Dermis blood vessel endothelial cell (primary cell): ENCODE measurements at places on chromosomes 4 and X. TPM values are rescaled to one million over a fixed set of nuclear protein-coding genes. Genes with fewer than 3 reads are reported as not detected.
A peak's percentile ranks its signal among the peaks of the same experiment; 100 is the strongest.

AWAT1 gene
- total RNA-seq: not detected in 2 replicates

POU3F4 gene
- not detected in 2 replicates for total RNA-seq

CSN1S1 gene
- 0.09 TPM in 1 of 2 replicates, not detected in the other for total RNA-seq

TCEAL2 gene
- not detected in 2 replicates for total RNA-seq

SPINK2 gene
- total RNA-seq: not detected in 2 replicates

INTU gene
- total RNA-seq: 2.7 and 3.1 TPM in 2 replicates

MAB21L2 gene
- total RNA-seq: 0.17 and 0.33 TPM in 2 replicates

ODAPH gene
- total RNA-seq: not detected in 2 replicates

CLCN3 gene
- total RNA-seq: 91.6 and 130 TPM in 2 replicates

UBL4A gene
- 51.1 and 57.8 TPM in 2 replicates for total RNA-seq

LIMCH1 gene
- total RNA-seq: 44.5 and 53.8 TPM in 2 replicates

KDR gene
- total RNA-seq: 292 and 321 TPM in 2 replicates

GRCh38 chrX:133337250-133337649 lies 78.0 kb downstream of the GPC4 start:
- no peak for DNase-seq

DNA sequence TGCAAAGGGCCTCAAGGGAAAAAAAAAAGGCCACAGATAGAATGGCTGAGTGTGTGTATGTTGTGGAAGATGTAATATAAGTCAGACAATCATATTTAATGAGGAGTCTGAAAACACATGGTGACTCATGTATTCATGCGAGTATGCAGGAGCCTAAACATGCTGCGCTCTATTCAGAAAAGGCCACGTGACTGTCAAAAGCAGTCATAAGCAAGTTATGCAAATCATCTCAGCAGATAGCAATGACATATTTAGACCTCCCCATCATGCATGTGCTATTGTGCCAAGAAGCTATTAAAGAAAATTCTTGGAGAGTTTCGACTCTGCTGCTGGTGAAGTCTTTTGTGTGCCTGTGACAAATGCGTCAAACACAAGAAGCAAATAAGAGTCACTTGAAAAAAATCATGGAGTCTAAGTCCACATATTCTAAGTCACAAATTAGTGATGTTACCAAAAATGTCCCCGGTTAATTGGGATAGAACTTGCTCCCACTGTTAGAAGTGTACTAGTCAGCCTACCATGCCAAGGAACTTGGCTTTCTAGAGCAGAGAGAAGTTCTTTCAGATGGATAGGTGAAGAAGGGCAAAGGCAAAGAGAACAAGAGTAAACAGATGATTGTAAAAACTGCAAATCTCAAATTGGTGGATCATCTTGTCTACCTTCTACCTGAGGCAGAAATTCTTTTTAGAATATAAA lies 5.0 kb downstream of the LNX1 start:
- peak; percentile 20 for DNase-seq

DNA sequence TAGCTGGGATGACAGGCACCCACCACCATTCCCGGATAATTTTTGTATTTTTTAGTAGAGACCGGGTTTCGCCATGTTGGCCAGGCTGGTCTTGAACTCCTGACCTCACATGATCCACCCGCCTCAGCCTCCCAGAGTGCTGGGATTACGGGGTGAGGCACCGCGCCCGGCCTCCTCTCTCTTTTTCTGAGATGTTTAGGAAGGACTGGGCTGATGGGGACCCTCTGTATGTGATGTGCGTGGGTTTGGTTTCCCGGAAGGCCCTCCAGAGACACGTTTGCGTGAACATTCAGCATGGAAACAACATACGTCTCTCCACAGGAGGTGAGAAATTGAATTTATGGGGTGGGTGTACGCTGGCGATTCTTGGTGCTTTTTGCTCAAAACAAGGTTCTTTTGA lies 18.6 kb downstream of the SHOX start:
- DNase-seq: no peak

- no peak for DNase-seq
These were observed 53.7 kb downstream of the ANAPC10 start for GRCh38 chr4:145044341-145044740.

GRCh38 chr4:140211693-140212092 lies 57.7 kb upstream of the MAML3 start:
- DNase-seq: no peak

DNA sequence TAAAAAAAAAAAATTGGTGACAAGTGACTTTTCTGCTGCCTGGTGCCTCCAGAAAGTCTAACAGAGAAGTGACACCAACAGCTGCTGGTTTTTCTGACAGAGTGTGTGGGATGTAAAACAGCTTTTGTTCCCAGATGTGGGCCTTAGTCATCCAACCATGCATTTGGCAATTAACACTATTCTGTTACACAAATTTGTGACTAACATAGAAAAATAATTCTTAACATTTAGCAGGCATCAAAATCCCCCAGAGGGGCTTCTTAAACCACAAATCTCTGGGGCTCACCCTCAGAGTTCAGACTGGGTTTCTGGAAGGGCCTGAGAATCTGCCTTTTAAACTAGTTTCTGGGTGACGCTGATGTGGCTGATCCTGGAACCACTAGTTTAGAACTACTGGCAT lies 100.5 kb upstream of the PCDH7 start:
- DNase-seq: no peak

- no peak for DNase-seq
These were observed 456.1 kb downstream of the KCTD8 start for GRCh38 chr4:43992552-43992951.

GRCh38 chr4:100009490-100009889 lies 59.4 kb upstream of the H2AZ1 start:
- no peak for DNase-seq

DNA sequence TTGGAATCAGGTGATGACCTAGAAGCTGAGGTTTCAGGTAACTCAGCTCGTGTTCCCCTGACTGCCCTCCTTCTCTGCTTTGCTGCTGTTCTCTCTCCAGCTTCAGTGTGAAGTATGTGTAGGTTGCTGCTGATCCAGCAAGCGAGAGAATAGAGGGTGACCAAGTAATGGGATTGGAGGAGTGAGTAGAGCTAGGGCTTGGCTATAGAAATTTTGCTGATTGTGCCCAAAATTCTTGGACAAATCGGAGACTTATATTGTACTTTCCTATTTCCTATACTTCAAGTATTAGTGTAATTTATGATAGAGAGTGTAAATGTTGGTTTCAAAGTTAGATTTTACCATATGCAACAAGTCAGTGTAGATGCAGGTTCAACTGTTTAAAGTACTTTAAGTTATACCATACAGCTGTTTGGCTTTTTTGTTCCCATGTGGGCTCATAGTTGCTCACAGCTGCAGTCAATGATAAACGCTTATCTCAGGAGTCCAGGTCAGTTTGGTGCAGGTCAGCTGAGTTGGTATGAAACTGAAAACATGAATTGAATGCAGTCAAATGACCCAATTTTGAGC lies 48.0 kb downstream of the RAPGEF2 start:
- DNase-seq: no peak

GRCh38 chr4:69497076-69497475 lies 1.4 kb upstream of the UGT2B4 start:
- no peak for DNase-seq

DNA sequence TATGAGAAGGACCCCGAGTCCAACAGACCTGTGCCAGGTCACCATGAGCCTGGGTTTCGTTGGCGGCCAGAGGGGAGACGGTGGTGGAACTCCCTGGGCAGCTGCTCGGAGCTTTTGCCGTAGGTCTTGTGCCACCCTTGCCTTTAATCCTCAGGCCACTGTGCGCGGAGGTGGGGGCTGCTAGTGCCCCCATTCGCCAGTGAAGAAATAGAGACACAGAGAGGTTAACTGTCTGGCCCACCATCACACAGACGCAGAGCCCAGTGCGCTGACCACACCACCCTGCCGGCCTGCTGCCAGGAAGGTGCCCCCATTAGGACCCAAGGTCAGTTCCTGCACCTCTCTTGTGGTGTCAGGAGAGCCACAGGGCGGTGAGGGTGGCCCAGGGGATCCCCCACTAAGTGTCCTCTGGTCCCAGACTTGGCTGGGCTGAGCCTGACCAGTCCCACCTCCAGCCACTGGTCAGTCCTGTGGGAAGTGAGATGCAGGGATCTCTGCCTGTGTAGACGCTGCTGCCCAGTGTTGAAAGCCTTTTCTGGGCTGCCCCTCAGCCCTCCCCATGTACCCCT lies 28.3 kb upstream of the HTRA3 start:
- DNase-seq: no peak

DNA sequence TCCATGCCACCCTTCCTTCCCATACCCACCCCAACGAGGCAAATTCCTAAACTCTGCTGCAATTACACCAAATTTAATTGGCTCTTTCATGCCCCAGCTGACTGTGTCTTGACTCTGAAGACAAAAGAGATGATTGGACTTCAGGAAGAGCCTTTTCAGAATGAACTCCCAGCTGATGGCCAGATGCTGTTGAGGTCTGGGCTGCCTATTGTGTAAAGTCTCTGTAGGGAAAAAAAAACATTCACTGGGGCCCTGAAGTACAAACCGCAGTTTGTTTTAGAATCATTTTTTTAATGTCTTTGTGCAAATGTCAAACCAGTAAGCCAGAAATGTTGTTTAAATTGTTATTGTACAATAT lies 174.8 kb downstream of the HHIP start:
- DNase-seq: no peak

DNA sequence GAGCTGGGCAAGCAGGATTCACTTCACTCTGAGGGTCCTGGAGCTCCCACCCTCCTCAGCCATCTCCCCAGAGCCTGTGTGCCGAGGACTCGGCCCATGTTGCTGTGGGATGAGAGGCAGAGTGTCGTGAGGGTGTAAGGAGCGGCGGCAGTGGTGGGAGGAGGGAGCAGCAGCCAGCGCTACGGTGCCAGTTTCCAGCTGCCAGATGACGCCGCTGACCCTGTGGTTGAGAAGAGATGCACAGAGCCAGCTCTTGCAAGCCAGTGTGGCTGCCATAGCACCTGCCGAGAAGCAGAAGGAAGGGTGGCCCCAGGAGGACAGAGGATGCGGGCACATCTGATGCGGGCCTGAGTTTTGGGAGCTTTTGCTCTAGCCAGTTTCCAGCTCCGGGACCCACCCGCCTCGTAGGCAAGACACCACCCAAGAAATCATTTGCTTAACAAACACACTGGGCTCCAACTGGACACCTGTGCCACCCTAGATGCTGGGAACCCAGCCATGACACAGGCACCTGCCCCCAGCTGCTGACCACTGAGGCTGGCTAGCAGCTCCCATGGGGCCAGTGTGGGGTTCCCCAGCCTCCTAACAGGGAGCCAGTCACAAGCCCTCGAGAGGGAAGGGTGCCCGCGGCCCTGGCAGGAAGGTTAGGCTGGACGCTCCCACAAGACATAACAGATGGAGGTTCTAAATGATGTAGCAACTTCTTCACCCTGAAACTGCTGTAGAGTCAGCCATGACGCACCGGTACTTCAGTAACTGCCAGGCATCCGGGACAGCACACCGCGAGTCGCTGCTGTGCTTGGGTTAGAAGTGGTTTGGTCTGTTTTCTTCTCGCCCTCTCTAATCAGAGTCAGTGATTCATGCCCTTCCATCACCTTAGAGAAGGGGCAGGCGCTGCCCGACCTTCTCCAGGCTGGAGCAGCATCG lies 8.9 kb downstream of the MSANTD1 start:
- DNase-seq: peak; percentile 16

DNA sequence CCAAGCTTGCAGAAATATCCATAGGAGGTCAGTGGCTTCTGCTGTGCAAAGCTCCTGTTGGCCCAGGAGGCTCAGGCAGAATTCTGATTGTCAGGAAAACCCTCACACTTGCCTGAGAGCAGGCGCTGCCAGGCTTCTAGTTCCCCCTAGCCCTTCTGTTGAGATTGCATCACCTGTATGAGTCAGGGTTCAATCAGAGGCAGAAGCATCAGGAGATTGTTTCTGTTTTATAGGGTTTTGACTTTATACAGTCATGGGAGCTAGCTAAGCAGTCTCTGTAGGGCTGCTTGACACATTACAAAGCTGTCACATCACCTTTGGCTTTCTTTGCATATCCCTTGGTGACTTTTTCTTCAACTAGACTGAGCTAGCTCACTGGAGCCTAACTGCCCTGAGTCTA lies 27.8 kb downstream of the DIPK2B start:
- DNase-seq: no peak

DNA sequence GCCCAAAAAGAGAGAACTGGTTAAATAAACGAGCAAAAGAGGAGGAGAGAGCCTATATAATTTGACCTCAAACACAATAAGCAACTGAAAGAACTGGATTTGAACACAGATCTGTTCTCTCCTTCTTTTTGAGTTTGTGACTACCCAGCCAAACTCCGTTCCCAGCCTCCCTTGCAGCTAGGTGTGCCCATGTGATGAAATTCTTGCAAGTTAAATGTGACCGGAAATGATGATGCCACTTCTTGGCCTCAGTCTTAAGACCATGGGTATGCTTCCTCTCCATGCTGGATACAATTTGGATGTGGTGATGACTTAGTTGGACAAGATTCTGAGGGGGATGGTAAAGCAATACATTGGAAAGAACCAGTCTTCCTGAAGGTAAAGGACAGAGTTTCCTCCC lies 204.1 kb downstream of the PTTG2 start:
- DNase-seq: no peak

DNA sequence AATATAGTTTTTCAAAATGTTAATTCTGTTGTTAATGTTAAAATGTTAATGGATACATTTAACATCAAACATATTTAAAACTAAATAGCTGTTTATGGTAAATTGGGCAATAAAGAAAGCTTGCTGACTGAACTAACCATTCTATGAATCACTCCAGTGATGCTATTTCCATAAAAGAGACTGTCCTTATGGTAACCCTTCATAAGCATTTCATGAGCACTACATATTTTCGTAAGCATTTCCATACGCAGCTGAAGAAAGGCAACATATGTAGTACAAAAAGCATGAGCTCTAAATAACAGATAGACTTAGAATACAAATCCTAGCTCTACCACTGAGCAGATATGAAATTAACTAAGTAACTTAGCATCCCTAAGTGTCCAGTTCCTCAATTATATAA lies 188.9 kb downstream of the COL25A1 start:
- no peak for DNase-seq

DNA sequence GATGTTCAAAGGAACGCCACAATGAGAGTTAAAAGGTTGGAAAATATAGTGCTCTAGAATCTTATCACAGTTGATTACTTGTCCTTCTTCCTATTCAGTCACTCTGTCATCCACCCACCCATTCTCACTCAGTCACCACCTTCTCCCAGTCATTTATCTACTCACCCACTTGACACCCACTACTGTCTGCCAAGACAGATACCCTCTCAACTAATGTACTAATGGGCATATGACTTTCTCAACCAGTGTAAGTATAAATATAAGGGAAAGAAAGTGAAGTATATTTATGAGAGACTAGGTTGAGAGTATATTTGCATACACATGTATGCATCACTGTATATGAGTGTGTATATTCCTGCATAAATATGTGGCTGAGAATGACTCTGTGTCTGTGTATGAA lies 20.0 kb downstream of the MID2 start:
- DNase-seq: peak; percentile 12

DNA sequence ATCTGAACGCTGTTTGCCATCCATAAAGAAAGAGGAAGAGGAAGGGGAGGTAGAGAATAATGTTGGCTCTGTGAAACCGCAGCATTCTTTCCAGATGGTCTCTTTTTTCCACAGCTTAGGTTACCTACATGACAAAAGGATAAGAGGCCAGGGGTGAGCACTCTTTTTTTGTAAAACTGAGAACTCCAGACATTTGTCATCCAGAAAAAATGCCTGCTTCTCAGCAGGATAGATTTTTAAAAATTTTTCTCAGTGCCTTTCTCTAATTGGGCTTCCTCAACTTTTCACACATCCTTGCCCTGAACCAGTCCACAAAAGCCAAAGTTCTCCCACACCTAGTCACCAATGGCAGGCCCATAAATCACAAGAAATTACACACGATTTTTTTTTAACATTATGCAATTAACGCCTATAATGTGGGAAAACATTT lies 158.1 kb upstream of the TENM3 start:
- no peak for DNase-seq
